ENCODE measurements at places on chromosomes 7 and 10.

GRCh38 chr10:4595719-4596319 lies 230.2 kb upstream of the AKR1E2 start:
- no peak for DNase-seq

DNA sequence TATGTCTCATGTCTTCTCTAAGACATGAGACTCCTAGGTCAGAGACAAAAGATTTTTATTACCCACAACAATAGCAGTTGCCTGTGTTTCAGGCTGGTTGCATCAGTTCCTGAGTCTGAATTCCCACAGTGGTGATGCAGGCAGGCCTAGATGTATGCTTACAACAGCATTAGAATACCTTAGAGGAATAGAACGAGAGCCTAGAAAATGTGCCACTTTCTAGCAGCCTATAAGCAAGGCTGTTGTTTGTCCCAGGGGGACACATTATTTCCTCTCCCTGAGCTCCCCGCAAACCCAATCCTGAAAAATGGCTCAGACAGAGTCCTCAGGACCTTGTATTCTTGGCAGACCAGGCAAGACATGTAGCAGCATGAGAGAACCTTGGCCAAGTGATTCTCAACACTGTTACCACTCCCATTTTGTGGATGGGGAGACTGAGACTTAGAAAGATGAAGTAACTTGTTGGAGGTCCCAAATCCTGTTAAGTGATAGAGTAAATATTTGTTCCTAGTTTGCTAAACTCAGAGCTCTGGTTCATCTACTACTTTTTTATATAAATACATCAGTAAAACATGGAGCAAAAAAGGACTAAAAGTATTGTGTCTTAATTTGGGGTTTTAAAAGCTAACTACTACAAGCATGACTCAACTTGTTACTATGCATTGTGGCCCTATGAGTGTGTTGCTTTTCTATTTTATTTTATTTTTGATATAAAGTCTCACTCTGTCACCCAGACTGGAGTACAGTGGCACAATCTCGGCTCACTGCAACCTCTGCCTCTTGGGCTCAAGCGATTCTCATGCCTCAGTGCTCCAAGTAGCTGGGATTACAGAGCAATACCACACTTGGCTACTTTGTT lies 14.2 kb downstream of the VTI1A start:
- DNase-seq = no peak

GRCh38 chr7:2851497-2851896 lies 7.4 kb upstream of the GNA12 start:
- DNase-seq = no peak

DNA sequence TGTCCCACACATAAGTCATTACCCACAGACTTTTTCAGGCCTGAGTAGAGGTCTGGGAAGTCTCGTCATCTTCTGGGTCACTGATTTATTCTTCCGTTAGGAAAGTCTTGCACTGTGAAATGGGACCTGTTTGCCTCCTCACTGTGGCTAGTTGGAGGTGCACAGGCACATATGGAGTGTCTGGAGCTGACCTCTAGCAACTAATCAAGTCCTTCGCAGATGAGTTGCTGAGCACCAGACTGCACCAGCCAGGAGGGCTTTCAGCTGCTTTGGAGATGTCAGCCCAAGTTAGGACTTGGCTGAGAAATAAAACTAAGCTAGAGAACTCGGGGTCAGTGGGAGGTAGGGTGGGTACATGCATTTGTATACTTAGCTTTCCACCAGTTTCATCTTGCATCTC lies 578.0 kb downstream of the GRID1 start:
- DNase-seq = no peak

DNA sequence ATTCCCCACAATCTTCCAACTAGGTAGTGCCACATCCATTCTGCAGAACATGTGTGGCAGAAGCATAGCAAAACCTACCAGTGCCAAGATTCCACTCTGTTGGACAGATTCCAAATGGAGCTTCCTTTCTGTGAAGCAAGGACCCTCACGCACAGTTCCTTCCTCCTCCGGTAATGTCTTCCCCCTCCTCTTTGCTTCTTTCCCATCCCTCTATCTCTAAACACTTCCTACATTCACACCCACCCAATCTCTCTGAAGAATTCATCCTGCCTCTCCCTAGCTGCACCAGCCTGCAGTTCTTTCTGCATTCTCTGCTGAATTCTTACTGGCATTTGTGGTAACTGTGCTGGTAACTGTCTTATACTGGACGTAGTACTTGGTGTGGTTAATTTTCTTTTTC lies 124.9 kb downstream of the RNLS start:
- no peak for DNase-seq

DNA sequence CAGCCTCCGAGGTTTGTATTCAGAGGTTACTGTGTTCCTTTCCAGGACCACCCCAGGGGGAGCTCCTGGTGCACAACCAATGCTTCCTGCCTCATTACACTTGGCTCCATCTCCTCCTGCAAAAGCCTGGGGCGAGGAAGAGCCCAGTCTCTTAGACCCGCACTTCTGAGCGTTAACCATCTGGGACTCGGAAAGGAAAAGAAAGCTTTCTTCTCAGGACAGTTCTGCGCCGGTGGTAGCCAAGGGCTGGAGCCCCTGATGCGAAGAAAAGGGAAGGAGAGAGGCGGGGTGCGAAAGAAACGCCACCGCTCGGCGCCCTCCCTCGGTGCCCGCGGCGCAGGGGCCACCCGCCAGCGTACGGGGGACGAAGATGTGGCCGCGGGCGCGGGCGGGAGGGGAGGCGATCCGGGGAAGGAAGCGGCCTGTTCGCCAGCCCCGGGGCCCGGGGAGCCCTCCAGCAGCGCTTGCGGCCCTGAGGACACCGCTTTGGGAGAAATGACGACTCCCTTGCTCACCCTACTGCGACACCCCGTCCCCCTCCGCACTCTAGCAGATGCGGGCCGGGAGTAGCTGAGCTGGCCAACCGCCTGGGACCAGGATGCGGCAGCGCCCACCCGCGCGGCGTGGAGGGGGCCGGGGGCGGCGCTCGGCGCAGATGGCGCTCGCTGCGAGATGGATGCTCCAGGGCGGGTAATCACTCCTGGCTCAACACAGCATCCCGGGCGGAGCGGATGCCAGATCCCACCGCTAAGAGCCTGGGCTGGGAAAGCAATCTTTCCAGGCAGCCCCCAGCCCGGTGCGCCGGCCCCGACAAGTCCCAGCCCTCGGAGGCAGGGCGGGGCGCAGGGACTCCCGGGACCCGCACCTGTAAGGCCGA lies 1.3 kb downstream of the NRCAM start:
- DNase-seq = no peak

GRCh38 chr7:117019786-117020590 lies 66.7 kb downstream of the ST7 start:
- no peak for DNase-seq

DNA sequence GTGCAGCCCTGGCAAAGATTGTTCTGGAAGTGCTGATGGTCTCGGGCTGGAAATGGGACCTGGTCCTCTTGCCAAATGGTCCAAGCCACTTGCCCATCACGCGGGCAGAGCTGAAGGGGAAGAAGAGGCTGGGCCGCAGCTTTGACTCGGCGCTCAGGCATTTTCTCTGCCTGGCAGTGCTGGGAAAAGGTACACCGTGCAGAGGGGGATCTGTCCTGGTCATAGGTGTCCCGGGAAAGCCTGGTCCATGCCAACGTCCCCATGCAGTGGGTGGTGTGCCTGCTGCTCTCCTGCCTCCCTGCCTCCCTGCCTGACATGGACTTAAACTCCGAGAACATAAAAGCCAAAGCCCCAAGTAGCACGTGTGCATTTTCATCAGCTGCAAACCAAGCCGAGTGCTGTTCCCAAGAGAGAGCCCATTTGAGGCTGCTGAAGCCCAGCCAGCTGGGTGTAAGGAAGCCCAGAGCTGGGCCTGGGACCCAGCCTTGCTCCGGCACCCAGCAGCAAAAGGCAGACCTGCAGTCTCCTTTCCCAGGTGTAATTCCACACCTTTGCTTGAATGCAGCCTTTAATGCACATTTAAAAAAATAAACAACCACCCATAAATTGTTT lies 72.7 kb downstream of the TCERG1L start:
- DNase-seq = no peak

DNA sequence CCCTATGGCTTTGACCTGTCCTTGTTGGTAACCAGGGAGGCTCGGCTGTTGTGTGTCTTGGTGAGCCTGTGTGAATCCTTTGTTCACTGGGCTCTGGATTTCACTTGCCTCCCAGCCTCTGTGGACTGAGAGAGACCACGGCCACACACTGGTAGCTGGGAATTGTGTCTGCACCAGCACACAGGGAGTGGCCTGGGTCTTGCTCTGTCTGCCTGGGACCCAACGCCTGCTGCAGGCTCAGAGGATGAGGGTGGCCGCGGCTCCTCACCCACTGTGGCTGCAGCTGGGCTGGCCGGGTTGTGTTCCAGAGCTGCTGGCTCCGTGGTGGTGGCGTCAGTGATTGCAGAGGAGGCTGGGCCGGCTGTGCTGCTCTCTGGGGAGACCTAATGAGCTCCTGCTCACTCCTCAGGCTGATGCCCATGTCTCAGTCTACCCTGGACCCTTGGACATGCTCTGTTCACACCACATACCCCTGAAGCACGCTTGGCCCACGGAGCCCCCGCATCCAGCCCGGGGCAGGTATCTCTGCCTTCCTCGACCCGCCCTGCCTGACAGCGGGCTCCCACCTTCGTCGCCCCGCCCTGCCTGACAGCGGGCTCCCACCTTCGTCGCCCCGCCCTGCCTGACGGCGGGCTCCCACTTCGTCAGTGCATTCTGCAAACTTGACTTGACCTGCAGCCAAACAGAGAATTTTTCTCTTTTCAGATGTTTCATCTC lies 328.5 kb downstream of the ADARB2 start:
- no peak for DNase-seq

DNA sequence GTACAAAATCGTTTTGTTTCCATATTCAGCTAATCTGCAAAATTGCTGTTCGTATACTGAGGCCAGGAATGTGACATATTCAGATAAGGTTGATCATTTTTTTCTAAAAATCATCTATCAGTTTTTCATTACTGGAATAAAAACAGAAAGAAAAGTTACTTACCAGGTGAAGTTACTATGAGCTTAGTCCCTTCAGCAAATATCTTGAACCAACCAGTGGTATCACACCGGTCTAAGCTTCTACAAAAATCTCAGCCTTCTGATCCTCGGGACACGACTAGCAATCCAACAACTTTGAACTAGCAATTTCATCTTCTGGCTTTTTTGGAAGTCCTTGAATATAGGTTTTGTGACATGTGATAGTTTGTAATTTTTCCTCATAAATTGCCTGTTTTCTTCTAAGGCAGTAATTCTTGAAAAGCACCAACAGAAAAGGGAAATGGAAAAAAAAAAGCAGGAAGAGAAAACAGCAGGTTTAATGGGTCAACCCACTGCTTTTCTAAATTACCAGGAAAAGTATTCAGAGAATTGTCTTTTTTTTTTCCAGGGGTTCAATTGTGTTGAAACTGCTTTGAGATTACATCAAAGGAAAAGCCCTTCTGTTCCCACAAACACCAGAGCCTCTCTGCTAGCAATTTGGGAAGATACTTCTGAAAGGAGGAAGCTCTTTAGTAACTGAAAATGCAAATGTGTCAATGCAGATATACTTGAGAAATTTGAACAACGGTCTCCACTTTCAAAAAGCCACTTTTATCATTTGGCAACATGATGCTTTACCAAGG lies 2.9 kb upstream of the TARP start:
- DNase-seq = no peak

DNA sequence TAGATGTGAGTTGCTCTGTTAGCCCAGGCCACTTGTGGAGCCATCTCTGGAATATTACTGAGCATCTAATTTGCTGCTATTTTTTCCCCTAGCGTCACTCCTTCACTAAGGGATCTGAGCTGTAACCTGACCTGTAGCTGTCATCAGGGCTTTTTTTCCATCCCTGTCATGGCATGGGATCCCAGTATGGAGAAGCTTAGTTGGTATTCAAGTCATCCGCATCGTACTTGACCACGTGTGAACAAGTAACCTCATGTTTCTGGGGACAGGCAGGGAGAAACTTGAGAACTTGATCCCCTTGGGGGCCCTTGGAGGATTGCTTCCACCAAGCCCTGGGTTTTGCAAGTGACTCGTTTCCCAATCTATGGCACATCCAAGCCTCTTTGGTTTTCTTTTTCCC lies 474.4 kb upstream of the GALNT17 start:
- DNase-seq = no peak
